ENCODE measurements at places on chromosomes 13 and 19.

- no peak for DNase-seq
These were observed 3.0 kb upstream of the MATK start for GRCh38 chr19:3788996-3789778.

DNA sequence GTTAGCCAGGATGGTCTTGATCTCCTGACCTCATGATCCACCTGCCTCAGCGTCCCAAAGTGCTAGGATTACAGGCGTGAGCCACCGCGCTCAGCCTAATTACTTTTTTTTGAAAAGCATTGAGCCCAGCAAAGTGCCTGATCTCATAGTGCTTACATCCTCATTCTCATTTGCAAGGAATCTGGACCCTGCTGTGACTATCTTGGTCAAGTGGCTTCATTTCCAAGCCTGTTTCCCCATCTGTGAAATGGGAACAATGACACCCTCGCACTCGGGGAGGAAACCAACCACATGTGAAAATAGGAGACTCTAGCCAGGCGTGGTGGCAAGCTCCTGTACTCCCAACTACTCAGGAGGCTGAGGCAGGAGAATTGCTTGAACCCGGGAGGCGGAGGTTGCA is 1.6 kb upstream of the PLEKHA4 start:
- DNase-seq: no peak

GRCh38 chr19:51285682-51286081 is 25.8 kb upstream of the IGLON5 start:
- DNase-seq: no peak

GRCh38 chr13:104632736-104633135 is 1566.5 kb upstream of the SLC10A2 start:
- no peak for DNase-seq

DNA sequence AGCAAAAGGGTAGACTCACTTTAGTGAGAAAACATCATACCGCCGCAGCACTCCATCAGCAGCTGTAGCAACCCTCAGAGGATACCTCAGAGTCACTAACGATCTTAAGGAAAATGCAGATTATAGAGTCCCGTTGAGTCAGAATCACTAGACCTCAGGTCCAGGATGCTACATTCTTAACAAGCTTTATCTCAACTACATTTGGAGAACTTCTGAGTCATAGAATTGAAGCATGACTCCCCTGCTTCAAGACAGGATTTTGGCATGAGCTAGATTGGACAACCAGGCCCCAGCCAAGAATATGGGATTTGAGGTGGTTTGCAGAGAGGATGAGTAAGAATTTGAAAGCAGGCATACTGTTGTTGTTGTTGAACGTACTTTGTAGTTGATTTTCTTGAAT is 118.9 kb upstream of the UBL3 start:
- DNase-seq: no peak

GRCh38 chr19:3556978-3557460 is 367 bp downstream of the MFSD12 start:
- no peak for DNase-seq

DNA sequence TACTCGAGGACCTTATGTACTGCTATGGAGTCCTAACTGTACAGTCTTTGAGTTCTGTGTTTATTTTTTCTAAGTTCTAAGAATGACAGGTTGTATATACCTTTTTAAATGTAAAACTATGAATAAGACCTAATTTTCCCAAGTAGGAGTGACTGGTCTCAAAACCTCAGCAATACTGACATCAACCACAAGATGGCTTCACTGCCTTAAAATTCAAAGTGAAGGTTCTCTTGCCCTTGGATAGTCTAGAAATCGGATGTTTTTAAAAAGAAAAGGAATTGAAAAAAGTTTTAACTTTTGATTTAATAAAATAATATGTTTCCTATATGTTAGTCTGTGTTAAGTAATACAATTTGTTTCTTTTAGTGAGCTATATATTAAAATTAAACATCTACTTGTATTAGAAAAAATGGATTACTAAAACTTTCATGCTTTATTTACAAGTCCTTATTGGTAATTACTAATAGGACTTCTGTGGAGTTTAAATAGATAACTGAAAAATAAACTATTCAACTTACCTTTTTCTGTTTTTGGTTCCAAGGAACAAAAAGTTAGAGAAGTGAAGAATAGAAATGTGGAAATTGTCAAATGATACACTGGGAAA is 52.0 kb downstream of the TDRD3 start:
- DNase-seq: peak; percentile 47

GRCh38 chr19:31181535-31181934 is 167.7 kb downstream of the TSHZ3 start:
- no peak for DNase-seq

DNA sequence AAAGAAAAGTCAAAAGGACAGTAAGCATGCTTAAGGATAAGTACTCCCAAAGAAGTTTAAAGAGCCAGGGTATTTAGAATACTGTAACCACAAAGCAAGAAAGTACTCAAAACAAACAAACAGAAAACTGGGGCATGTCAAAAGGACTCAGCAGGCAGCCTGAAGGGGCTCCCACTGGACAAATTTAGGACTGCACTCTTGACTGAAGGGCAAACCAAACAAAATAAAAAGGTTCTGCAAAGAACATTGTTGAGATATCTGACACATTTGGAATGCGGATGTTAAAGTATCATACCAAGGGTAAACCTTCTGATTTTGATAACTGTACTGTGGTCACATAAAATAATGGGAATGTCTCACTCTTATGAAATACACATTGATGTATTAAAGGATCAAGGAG is 157.4 kb downstream of the TNFSF13B start:
- DNase-seq: no peak

GRCh38 chr19:1756264-1756663 is 3.0 kb downstream of the ONECUT3 start:
- no peak for DNase-seq

- DNase-seq: no peak
These were observed 6.1 kb downstream of the LIPE start for GRCh38 chr19:42421101-42421500.

Data from kidney capillary endothelial cell (primary cell).